ENCODE measurements at places on chromosomes 16 and 17. TPM values are rescaled to one million over a fixed set of nuclear protein-coding genes. Genes with fewer than 3 reads are reported as not detected.

Gene NUP93
- 40.3 TPM for total RNA-seq

Gene TEKT1
- total RNA-seq, result not detected

Gene CDH5
- total RNA-seq, result not detected

Gene SYT17
- total RNA-seq, result not detected

Gene TNFSF13
- not detected for total RNA-seq

Gene KRTAP4-9
- not detected for total RNA-seq

Gene RRAD
- total RNA-seq, result 0.22 TPM

GRCh38 chr17:5585836-5586521 lies 1.7 kb upstream of the NLRP1 start:
- no peak for DNase-seq

DNA sequence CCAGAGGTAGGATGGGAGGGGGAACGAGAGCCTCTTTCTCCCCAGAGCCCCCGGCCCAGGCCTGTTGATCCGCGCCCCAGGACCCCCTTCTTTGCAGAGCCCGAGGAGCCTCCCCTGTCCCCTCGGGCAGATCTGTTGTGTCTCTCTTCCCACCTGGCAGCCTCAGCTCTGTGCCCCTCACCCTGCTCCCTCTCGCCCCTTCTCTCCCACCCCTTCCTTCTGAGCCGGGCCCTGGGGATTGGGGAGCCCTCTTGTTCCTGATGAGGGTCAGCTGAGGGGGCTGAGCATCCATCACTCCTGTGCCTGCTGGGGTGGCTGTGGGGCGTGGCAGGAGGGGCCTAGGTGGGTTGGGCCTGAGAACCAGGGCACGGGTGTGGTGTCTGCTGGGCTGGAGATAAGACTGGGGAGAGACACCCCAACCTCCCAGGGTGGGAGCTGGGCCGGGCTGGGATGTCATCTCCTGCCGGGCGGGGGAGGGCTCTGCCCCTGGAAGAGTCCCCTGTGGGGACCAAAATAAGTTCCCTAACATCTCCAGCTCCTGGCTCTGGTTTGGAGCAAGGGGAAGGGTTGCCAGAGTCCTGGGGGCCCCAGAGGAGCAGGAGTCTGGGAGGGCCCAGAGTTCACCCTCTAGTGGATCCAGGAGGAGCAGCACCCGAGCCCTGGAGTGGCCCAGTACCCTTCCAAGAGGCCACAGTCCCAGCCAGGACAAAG lies 65.4 kb downstream of the MRC2 start:
- DNase-seq, result peak; percentile 61

- no peak for DNase-seq
Measured at GRCh38 chr16:84527532-84528269, 23.2 kb upstream of the MEAK7 start.

GRCh38 chr17:61494325-61495160 lies 42.3 kb downstream of the TBX4 start:
- DNase-seq, result no peak

DNA sequence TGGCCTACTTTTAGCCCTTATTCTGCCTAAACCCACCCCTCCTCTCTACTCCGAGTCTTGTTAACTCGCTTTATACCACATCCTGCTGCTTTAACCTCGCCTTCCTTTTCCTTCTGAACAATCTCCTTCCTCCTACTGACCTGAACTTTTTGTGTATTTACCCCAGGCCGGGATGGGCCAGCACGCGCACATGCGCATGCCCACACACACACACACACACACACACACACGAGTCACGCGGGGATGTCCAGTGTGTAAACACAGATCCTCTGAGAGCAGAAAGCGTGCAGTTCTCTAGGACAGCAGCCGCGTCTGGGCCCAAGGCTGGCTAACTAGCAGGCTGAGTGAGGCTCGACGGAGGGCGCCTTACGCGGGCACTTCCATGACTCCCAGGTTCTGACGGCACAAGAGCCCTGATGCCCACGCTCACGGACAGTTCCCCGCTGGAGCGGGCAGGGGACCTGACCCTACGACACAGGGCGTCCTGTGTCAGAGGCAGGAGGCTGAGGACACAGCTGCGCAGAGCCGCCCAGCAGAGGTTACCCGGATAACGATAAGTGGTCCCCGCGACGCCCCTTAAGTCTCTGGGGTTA lies 610 bp downstream of the PIK3R5 start:
- no peak for DNase-seq

- peak; percentile 100 for DNase-seq
Measured at GRCh38 chr16:70691223-70692129, 5.6 kb upstream of the MTSS2 start.

- peak; percentile 99 for DNase-seq
Measured at GRCh38 chr17:50482516-50482915, 3.9 kb downstream of the RSAD1 start.

- DNase-seq, result no peak
Measured at GRCh38 chr16:17369421-17370222, 101.1 kb downstream of the XYLT1 start.

Measured in GM23248 (cell line).